CD8-positive, alpha-beta T cell (primary cell): ENCODE measurements at places on chromosomes 2 and 18.

GRCh38 chr2:178177066-178177679, 17.1 kb upstream of the OSBPL6 start:
- DNase-seq, result no peak

DNA sequence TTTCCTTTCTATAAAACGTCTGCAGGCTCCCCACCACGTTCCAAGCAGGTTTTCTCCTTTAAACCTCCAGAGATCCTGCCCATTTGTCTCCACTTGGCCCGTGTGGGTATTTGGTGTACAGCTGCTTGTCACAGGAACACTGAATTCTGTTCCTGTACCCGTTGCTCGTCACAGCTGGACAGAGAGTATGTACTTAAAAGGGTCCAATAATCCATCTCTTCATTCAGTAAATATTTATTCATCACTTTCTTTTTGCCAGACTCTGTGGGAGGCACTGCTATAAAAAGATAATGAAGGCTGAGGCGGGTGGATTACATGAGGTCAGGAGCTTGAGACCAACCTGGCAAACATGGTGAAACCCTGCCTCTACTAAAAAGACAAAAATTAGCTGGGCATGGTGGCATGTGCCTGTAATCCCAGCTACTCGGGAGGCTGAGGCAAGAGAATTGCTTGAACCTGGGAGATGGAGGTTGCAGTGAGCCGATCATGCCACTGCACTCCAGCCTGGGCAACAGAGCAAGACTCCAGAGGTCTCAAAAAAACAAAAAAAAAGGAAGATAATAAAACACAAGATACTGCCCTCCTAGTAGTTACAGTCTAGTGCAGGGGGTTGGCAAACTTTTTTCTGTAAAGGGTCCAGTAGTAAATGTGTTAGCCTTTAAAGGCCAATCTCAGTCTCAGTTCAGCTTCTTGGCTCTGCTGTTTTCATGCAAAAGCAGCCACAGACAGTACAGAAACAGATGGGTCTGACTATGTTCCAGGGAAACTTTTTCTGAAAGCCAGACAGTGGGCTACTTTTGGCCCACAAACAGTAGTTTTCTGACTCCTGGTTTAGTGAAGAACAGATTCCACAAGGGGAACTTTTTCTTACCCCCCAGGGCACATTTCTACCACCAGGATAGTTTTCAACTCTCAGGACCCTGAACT, 309.9 kb upstream of the RAB12 start:
- no peak for DNase-seq

DNA sequence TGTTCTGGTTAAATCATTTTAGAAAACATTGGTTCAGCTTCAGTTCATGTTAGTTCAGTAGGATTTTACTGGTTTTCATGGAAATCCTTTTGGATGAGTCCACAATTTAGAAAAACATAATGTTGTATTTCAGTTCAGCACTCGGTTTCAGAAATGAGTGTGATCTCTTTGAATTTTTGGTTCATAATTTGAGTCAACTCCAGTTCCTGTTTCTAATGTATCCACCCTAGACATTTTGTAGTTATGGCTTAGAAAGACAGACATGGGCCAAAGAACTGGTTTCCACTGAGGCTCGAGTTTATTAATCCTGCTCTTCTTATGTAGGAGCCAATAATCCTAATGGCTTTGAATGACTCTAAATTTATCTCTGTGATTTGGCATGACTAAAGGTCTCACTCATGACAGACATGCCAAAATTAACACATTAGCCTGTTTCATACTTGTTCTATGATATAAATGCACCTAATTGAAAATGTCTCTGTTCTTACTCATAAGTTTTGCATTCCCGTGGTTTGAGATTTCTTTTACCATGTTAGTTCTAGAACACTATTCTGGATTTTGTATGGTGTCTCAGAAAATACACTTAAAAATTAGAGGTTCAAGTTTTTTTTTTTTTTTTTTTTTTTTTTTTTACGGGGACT, 82.3 kb upstream of the SPRED2 start:
- DNase-seq, result no peak

- DNase-seq, result no peak
Observed at GRCh38 chr18:9919564-9920232, 5.9 kb downstream of the VAPA start.

- no peak for DNase-seq
Observed at GRCh38 chr2:187078297-187078696, 229.3 kb upstream of the ZSWIM2 start.

DNA sequence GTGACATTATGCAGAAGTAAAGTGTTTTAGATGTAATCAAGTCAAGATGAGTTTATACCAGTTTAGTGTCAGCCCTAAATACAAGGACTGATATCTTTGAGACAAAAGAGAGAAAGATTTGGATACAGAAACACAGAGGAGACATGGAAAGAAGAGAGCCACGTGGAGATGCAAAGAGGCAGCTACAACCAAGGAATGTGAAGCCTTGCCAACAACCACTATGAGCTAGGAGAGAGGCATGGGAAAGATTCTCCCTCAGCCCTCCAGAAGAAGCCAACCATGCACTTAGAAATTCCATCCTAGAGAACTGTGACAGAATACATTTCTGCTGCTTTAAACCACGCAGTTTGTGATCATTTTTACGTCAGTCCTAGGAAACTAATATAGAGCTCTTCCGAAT, 217.2 kb downstream of the DOK6 start:
- no peak for DNase-seq

DNA sequence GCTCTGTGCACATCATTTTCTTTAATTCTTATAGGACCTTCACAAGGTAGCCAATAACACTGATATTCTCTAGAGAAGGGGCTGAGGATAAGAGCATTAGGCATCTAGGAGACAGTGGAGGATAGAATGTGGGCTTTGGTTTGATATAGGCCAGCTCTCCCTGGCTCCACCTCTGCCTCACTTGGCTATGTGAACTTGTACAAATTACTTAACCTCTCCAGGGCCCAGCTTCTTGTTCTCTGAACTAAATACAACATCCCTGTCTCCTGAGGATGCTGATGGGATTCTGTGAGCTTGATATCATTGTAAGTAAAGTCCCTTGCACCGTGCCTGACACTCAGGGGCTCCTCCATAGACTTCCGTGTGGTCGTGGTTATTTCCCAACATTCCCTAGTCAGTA, 87.3 kb downstream of the ACOXL start:
- no peak for DNase-seq

DNA sequence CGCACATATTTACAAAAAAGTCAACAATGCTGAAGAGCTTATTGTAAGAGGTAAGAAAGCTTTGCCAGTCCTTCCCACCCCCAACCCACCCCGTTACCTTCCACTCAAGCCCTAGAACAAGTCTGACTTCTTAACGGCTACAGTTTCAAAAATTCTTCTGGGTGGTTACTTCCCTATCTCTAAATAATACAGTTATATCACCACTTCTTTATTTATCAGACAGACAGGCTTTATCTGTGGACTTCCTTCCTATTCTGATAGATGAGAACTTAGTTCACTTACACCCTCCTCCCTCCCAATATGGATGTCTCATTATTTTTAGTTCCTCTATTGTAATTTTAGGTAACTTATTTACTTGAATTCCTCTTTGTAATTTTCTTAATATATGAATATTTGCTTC, 26.7 kb upstream of the ACTR3 start:
- no peak for DNase-seq

DNA sequence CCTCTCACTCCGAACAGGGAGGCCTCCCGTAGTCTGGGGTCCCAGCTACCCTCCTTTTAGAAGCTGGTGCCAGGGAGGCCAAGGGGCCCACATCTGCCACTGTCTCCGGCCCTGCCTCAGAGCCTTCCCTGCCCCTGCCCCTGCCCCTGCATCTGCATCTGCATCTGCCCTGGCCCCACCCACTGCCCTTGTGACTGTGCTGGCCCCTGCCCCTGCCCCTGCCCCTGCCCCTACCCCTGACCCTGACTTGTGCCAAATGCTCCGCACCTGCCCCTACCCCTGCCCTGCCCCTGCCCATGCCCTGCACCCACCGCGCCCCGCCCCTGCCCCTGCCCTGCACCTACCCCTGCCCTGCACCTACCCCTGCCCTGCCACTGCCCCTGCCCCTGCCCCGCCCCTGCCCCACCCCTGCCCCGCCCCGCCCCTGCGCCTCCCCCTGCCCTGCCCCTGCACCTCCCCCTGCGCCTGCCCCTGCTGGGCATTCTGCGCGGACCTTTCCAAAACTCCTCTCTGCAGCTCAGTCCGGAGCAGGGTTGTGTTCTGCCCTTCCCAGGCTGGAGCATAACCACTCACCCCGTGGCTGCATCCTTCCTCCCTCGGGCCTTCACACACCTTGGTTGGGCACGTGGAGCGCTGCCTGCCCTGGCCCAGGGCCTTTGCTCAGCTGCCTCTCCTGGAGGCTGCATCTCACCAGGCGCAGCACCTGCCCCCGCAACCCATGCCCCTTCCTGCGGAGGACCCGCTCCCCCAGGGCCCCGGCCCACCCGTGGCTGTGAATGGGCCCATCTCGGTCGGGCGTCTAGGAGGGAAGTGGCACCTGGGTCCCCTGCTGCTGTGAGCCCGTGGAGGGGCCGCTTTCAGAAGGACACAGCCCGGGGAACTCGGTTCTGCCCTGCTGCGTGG, 5.4 kb downstream of the SNTG2 start:
- DNase-seq, result no peak

DNA sequence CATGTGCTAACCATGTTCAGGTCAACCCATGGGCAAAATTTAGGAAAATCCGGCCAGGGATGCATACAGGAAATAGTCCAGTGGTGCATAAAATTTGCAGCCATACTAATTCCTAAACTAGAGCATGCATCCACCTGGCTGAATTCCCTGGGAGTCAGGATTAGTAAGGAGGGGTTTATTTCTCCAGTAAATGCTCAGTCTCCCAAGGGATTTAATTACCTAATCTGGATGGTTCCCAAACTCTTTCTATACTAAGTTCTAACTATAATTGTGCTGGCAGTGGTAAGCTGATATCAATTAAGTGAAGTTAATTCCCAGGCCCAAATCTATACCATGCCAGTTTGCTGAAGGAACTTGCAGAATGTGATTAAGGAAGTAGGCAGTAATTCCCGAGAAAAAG, 26.2 kb upstream of the EVA1A start:
- no peak for DNase-seq

GRCh38 chr2:105644174-105644980, 100.3 kb upstream of the NCK2 start:
- DNase-seq, result no peak

GRCh38 chr2:106065268-106065982, 128.7 kb downstream of the UXS1 start:
- DNase-seq, result peak; percentile 41

DNA sequence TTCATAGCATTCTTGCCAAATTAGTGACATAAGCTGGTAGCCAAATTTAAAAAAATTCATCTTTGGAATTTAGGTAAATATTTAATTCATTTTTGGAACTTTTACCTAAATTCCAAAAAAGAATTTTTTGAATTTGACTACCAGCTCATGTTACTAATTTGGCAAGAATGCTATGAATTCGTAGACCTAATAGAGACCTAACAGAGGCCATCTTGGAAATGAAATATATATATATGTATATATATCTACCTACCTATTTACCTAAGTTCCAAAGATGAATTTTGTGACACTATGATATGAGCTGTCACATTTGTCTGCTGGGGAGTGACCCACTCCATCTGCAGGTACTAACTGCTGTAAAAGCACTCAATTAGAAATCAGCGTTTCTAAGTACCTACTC, 65.6 kb downstream of the MYOM1 start:
- DNase-seq, result no peak

- DNase-seq, result no peak
Observed at GRCh38 chr2:56008661-56009431, 85.3 kb upstream of the EFEMP1 start.

DNA sequence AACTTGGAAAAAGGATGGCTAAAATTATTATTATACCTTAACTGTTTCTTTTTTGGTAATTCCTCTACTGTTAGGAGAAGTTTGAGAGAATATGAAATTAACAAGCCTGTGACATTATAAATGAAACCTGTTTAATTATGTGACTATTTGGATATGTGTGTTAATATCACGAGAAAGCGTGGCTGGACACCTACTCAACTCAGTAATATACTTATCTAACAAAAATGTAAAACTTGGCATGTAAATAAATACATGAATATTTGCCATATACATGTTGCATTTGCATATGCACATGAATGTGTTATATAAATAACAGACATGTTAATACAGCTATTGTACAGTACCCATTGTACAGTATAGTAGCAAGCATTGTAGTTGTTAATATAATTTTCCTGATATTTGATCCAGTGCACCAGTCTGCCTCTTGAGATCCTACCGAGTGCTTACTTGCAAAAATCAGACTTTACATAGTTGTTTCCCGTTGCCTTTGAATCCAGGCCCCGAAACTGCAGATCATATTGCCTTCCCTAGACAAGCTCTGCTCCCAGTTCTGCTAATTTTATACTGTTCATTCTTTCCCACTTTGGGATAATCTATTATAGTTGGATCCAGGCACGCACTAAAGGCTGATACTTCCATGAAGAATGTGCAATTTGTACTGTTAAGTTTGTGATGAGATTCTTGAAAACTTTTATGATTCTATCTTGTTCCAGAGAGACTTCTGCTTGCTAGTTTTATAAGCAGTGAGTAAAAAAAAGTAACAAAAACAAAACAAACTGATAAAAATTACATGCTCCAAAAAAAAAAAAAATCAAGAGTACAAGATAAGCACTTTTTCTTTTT, 395.6 kb downstream of the ARHGAP15 start:
- DNase-seq, result no peak

DNA sequence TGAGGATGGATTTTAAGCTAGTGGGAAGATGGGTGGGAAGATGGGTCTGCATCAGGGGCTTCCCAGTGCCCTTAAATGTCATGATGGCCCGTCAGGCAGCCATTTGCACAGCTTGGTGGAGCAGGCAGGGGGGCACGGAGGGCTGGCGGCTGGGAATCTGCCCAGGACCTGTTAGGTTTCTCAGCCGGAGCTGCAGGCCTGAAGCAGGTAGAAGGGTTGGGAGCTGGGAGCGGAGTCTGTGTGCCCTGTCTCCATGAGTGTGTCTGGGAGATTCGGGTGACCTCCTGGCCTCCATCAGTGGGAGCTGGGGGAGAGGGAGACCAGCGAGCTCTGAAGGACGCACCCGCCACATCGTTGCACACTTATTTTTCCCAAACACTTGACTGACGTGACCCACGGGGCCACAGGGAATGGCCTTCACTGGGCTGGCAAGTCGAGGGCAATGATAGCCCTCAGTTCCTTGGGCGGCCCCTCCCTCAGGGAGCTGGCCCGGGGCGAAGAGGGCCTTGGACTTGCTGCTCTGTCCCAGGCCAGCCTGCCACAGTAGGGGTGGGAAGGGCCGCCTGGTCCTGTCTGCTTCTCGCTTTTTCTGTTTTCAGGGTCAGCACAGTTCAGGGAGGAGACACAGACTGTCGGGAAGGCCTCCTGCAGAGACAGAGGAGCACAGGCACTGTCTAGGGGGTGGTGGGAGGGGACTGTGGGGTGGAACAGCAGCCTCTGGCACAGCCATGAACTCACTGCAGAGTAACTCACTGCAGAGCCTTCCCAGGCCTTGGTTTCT, 236.8 kb downstream of the ZBTB7C start:
- DNase-seq, result no peak

GRCh38 chr2:9637330-9637729, 6.5 kb upstream of the YWHAQ start:
- no peak for DNase-seq

DNA sequence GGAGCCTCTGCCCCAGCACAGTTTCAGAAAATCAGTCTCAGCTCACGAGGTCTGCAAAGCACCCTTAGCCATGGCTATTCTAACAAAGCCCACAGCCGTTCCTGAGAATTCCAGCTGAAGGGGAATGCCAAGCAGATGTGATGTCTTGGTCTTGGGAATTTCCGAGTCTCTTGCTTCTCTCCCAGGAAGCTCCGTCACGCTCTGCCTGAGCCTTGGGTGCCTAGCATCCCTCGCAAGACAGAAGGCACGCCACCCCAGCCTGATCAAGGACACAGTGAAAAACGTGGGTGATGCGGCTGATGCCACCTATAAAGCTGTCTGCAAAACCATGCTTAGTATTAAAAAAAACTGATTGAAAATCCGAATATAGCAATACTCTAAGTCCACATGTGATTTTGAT, 254.6 kb downstream of the SH3BP4 start:
- DNase-seq, result no peak
